Vagina (tissue), 2 donors: ENCODE measurements at places on chromosomes 4 and X.

GRCh38 chr4:163991298-163991865, 496.9 kb downstream of the TMA16 start:
- no peak for DNase-seq

GRCh38 chrX:12301288-12301687, 163.0 kb downstream of the FRMPD4 start:
- DNase-seq, result no peak

DNA sequence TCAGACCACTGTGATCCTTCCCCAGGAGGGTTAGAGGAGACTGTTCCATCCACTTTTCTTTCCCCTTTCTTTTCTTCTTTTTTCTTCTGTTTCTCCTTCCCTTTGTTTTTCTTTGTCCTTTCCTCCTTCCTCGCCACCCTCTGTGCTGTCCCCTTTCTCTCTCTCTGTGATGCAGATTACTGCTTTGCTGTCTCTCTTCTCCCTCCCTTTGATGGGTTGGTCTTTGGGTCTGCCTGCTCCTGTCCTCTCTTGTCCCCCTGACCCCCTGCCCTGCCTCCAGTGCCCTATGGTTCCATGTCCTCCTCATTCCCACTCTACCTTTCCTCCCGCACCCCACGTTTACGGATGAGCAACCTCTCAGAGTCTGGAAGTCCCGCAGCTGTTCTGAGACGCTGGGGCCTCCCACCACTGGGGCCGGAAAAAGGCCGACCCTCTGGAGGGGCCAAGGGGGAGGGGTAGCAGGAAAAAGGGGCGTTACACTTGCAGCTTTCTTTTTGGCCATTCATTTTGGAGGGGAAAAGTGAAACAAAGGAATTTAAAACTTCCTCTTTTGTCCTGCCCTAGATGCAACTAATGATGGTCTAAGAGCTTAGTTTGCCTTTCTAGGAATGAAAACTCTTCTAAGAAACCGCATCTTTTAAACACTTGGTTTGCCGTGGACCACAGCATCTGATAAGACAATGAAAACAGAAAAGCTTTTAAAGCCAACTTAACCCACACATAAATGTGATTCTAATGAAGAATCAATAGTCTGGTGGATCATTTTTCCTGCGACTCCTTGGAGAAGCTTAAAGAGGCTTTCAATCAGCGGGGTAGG, 24.5 kb upstream of the TSR2 start:
- no peak for DNase-seq

- DNase-seq, result no peak
Observed at GRCh38 chr4:89248879-89249281, 58.7 kb downstream of the GPRIN3 start.

GRCh38 chr4:72243641-72244040, 211.8 kb downstream of the NPFFR2 start:
- no peak for DNase-seq

DNA sequence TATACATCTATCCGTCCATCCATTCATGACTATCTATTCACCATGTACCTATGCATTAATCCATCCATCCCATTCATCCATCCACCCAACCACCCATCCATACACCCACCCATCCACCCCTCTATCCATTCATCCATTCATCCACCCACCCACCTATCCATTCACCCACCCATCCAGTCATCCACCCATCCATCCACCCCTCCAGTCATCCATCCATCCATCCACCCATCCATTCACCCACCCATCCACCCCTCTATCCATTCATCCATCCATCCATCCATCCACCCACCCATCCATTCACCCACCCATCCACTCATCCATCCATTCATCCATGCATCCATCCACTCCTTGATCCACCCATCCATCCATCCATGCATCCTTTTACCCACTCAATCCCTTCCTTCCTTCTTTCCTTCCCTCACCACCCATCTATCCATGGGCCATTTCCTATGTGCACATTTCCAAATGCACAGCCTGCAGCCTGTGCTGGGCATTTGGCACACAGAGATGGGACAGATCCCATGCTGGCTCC, 100.8 kb upstream of the ADRA2C start:
- no peak for DNase-seq

DNA sequence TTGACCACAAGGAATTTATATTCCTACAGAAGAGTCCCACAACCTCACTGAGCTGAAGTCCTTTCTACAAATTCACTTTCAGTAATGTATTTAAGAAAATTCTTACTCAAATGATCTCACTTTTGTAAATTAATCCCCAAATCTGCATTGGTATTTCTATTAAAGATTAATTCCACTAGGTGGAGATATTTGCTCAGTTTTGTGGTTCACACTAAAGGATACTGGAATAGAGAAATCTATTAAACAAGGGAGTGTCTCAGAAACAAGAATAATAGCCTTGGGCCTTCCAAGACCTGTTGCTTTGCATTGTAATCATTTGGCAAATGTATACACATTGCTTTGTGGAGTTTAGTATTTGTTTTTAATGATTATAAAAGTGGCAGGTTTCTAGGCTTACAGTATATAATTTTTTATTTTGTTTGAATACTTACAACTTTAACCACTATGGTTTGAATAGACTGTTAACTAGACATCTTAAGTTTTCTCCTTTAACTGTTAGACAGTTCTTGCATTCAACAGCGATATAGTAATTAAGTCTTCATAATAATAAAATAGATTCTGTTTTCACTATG, 25.9 kb downstream of the CFAP299 start:
- no peak for DNase-seq

DNA sequence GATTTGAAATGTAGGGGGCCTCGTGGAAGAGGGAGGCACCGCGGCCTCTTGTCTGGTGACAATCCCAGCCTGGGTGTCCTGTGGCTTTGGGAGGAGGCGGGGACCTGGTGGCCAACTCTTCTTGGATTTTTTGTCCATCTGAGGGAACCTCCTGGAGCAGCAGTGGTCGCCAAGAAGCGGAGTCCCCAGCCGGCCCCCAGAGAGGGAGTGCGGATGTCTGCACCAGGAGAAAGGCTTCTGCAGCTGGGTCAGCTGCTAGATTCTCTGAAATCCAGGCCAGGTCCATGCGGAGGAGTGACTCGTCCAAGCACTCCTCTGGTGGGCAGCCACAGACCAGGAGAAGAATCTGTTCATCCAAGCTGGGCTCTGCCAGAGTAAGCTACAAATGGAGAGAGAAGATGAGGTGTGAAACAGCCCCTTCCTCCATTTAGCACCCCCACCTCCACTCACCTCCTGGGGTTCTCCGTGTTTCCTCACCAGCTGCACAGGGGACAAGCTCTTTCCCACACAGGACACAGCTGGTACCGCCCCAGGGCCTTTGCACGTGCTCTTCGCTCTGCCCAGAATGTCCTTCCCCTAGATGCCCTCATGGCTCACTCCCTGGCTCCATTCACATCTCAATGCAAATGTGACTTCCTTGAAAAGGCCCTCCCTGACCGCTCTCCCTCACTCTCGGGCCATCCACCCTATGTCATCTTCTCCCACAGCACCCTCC, 27.6 kb downstream of the C4orf50 start:
- no peak for DNase-seq

DNA sequence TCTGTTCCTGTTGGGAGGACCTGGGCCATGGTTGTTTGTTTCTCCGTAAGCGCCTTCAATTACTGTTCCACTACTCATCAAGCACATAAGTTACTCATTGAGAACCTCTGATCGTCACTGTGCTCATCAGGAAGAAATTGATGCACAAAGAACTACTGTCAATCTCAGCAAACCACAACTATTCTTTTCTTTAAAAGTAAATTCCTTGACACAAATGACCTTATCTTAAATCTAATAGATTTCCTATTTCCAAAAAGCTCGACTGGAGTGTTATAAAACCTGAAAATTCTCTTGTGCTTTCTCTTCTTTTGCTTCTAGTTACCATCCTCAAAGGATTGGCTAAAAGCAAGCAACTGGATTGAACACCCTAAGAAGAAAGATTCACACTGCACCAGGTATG, at the start of gene MUC7:
MUC7 (plus strand) TSS at position 301 of the 400 bp plus-strand sequence. CDS start 1,825 bp downstream, outside the sequence.
- DNase-seq, result no peak

GRCh38 chr4:179867300-179867878, 2375.8 kb upstream of the TENM3 start:
- DNase-seq, result no peak

GRCh38 chr4:186760576-186760975, 36.9 kb upstream of the FAT1 start:
- DNase-seq, result no peak

DNA sequence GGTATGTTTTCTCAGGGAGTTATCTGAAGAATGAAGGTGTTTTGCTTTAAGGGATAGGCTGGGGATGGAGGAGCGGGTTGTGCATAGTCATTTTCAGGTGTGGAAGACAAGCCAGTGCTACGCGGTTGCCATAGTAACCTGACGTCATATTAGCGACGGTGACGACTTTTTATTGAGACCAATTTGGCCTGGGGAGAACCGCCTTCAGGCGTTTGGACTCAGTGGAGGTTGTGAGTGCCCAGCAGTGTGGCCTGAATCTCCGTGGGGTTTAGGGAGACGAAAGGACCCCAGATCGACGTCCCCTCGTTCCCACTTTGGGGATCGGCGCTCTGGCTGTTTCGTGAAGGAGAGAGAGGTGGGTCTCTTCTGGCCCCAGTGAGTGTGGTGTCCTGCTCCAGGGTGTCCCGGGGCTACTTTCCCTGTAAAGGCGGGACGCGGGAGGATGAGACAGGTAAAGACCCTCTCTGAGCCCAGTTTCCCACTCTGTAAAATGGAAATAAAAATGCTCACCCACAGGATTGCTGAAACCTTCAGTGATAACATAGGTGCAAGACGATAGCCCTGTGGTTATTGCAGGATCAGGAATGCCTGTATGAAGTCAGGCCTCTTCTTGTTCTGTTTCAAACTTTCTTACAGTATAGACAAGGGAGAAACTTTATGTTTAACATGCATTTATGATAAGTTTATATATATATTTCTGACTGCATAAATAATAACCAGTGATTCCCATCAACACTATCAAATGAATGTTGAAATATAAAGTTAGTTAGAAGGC, 48.6 kb downstream of the GPRASP3 start:
- DNase-seq, result no peak

- DNase-seq, result no peak
Observed at GRCh38 chr4:4800646-4801408, 58.6 kb upstream of the MSX1 start.

DNA sequence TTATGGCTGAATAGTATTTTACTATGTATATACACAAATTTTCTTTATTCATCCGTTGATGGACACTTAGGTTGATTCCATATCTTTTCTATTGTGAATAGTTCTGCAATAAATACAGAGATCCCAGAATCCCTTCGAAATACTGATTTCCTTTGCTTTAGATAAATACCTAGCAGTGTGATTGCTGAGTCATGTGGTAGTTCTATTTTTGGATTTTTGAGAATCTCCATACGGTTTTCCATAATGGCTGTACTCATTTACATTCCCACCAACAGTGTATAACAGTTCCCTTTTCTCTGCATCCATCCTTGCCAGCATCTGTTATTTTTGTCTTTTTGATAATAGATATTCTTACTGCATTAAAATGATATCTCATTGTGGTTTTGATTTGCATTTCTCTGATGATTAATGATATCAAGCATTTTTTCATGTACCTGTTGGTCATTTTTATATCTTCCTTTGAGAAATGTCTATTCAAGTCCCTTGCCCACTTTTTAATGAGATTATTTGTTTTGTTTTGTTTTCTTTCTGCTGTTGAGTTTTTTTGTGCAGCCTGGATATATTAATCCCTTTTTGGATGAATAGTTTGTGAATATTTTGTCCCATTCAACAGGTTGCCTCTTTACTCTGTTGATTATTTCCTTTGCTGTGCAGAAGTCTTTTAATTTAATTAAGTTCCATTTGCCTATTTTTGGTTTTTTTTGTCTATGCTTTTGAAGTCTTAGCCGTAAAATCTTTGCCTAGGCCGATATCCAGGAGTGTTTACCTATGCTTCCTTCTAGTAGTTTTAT, 466.7 kb upstream of the TENM3 start:
- DNase-seq, result no peak

DNA sequence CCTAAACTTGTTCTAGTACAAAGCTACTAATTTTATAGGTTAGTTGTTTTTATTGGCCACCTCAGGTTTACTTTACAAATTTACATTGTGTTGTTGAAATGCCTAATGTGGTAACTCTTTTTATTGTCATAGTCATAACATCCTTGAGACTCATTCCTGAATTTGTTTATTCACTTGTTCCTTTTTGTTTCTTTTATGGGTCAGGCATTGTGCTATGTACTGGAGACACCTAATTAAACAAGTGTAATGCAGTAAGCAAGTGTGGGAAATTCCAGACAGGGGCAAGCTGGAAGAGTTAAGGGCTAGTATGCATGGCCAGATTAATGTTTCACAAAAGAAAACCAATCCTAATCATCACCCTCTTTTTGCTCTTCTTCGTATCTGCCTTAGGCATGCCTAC, 30.5 kb upstream of the TTC29 start:
- no peak for DNase-seq

- DNase-seq, result no peak
Observed at GRCh38 chr4:185374027-185374426, 21.7 kb downstream of the LRP2BP start.

GRCh38 chr4:14178421-14178820, 550.9 kb upstream of the BOD1L1 start:
- DNase-seq, result no peak

GRCh38 chr4:144709793-144710525, 64.0 kb downstream of the HHIP start:
- DNase-seq, result no peak

GRCh38 chr4:187552781-187553180, 442.8 kb upstream of the ZFP42 start:
- DNase-seq, result no peak

GRCh38 chr4:150135134-150135772, 57.0 kb downstream of the DCLK2 start:
- DNase-seq, result no peak

DNA sequence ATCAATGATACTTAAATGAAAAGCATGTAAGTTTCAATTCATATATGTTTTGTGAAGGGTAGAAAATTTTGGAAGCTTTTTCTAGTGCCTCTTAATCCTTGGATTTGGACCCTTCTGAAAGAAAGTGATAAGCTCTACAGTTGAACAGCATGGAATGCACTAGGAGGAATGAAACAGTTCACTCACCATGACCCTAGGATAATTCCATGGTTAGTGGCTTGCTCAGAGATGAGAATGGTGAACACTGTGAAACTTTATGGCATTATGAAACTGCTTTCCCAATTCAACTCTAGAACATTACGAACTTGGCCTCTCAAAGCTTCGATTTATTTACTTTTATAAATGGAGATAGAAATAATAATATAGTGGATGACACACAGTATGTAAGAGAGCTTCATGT, 88.9 kb upstream of the FAT4 start:
- DNase-seq, result no peak

- DNase-seq, result no peak
Observed at GRCh38 chr4:179678093-179678814, 2236.0 kb upstream of the AGA start.

DNA sequence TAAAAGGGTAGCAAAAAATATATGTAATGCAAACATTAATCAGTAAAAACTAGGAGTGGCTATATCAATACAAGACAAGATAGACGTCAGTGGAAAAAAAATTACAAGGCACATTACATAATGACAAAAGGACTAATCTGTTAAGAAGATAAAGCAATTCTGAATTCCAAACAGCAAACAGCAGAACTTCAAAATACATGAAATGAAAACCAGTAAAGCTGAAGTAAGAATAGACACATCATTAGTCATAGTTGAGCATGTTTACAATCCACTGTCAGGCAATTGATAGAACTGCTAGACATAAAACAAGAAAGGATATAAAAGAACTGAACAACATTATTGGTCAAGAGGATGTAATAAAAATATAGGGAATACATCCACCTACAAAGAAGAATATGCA, 12.2 kb downstream of the SULT1B1 start:
- no peak for DNase-seq

- no peak for DNase-seq
Observed at GRCh38 chrX:46226422-46226821, 318.8 kb downstream of the ZNF674 start.
